ENCODE measurements at places on chromosomes 3 and 15. TPM values are rescaled to one million over a fixed set of nuclear protein-coding genes. Genes with fewer than 3 reads are reported as not detected.

Gene SEMA3G
- total RNA-seq: 0.66 TPM

Gene CILP
- 0.95 TPM for total RNA-seq

Gene CPN2
- not detected for total RNA-seq

Gene RCCD1
- total RNA-seq: 18.6 TPM

Gene ZKSCAN7
- 19.6 TPM for total RNA-seq

Gene CGNL1
- 36.4 TPM for total RNA-seq

Gene STRC
- total RNA-seq: 2.9 TPM

Gene CCDC174
- total RNA-seq: 25.5 TPM

Gene EPHB3
- 115 TPM for total RNA-seq

DNA sequence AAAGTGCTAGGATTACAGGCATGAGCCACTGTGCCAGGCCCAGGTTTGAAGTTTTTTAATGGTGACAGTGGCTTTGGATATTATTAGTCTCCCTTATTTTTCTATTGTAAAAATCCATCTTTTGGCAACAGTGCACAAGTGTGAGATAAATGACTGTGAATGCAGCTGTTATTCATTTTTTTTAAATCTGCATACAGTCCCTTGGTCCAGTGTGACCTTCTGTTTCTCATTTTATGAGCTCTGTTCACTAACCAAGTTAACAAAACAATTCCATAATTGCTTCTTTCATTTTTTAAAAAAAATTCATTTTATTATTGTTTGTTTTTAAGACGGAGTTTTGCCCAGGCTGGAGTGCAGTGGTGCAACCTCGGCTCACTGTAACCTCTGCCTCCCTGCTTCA is 381.8 kb downstream of the NAALADL2 start:
- DNase-seq: no peak

DNA sequence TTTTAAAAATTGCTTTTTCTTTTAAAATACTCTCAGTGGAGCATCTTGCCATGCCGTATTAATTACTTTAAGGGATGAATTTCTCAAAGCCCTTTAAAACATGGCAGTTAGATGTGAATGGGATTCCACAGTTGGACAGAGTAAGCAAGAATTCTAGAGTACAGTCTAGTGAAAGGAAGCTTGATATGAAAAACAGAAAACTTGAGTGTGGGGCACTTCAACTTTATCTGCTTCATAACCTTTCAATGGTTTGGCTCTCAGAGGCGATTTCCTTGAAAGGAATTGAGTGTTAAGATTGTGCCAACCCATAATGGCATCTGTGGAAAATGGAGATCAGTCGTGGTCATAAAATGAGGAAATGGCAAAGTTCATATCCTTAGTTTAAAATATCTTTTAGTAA is 127.7 kb upstream of the SAMMSON start:
- DNase-seq: no peak

DNA sequence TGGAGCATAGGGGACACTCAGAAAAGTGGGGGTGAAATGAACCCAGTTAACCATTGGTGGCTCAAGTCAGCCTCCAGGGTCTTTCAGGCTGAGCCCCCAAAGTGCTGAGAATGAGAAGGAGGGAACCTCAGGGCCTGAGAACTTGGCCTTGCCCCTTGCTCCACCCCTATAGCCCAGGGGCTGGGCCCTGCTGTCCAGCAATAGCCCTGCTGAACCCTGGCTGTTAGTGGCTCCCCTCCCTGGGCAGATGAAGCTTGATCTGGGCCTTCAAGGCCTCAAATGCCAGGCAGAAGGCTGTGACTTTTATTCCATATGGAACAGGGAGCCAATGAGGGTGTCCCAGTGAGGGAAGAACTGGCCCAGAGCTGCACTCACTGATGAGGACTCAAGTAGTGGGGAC is 16.2 kb downstream of the ADAMTS7 start:
- no peak for DNase-seq

- no peak for DNase-seq
These were observed 84.5 kb upstream of the C3orf80 start for GRCh38 chr3:160140756-160141155.

DNA sequence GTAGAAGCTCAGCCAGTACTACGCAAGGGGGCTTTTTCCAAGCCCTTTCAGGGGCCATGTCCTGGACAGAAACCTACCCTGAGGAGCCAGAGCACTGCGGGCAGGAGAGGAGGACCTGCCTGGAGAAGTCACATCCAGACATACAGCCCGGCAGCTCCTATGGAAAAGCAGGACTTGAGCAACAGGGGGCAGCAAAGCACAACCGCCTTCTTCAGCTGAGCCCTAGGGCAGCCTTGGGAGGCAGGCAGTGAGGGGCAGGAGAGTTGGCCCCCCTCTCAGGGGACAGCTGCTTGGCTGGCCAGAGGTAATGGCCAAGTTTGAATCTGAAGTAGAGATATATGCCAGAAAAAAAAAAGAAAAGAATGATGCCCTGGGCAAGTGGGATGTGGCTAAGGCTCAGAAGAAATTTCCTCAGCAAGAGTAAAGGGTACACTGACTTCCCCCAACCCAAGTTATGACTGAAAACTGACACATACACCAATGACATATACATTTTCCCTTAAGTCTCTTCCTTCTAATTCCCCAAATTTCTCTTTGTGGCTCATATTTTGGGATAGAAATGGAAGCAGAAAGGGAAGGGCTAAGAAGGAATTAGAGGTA is 56.9 kb downstream of the CYP19A1 start:
- no peak for DNase-seq

DNA sequence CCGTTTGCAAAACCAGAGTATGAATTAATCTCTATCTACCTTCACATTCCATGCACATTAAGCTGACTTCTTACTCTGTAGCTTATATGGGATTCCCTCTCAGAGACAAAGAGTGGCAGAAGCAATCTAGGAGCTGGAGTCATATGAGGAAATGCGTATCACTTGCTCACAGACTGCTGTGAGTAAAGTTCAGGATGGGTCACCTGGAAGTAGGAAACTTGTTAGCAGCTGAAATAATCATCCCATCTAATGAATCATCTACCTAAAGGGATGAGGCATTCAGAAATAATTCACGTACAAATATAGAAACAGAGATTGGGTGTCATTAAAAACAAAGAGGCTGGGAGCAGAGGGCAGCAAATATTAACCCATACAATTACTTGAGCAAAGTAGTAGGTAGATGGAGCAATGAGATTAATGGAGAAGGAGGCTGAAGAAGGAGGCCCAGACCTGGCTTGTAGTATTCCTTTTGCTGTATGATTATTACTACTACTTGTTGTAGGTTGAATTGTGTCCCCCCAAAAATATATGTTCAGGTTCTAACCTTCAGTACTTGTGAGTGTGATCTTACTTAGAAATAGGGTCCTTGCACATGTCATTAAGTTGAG is 866.3 kb downstream of the ROBO2 start:
- no peak for DNase-seq

- no peak for DNase-seq
These were observed 79.8 kb downstream of the ADAMTSL3 start for GRCh38 chr15:83733691-83734090.

DNA sequence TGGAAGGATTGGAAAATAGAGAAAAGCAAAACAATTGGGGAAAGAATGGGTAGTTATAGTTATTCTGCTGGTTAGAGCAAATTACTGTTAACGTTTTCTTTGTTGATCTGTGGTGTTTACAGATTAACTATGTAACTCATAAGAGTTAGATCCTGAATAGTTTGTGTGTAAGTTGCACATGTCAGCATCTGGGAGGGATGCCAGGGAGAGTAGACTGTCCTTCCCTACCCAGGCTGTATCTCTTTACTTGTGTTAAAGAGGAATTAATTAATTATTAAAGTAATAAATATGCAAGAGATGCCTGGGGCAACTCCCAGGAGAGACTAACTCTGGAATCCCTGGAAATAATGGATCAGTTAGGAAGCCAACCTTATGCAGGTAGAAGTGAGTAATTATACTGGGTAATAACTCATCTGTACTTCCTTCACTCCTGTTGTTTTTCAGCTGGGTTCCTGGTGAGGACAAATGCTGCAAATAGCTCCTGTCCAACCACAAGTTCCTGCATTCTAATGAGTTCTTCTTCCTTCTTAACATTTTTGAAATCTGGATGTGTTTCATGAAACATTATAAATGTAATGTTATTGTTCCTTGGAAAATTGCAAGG is 18.9 kb downstream of the GHRL start:
- DNase-seq: no peak

GRCh38 chr15:48928877-48929538 is 34.7 kb downstream of the SHC4 start:
- no peak for DNase-seq

GRCh38 chr3:56800832-56801661 is 702 bp downstream of the ARHGEF3 start:
- no peak for DNase-seq

GRCh38 chr15:94412979-94413746 is 181.8 kb downstream of the MCTP2 start:
- no peak for DNase-seq

DNA sequence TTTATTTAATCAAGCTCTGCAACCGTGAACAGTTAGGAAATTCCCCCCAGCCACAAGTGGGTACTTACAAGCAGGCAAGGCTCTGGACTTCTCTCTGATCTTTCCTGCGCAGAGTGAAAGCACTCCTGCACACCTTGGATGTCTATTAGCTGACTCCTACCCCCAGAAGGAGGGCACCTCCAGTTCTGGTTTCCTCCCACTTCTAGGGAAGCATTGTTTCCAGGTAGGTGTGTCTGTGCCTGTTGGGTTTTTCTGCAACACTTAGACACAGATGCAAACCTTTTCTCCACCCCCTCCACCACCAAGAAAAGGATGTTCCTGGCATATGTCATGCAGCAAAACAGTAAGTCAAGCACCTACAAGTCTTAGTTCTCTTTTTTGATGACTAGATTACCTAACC is at the start of gene ZBED2:
ZBED2 (minus strand) TSS at position 115 of the 400 bp plus-strand sequence. CDS start 1,145 bp downstream, outside the sequence.
- DNase-seq: no peak

DNA sequence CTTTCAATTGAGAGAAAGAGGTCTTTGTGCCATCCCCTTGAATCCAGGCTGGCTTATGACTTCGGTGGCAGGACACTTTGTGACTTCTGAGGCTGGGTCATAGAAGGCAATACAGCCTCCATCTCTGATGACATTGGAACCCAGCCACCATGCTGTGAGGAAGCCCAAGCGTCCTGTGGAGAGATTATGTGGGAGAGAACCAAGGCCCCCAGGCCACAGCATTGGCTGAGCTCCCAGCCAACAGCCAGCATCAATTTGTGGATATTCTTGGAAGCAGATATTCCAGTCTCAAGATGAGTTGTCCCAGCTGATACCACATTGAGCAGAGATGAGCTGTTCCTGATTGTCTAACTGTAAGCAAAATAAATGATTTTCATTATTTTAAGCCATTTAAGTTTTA is 12.7 kb upstream of the XIRP1 start:
- DNase-seq: no peak

DNA sequence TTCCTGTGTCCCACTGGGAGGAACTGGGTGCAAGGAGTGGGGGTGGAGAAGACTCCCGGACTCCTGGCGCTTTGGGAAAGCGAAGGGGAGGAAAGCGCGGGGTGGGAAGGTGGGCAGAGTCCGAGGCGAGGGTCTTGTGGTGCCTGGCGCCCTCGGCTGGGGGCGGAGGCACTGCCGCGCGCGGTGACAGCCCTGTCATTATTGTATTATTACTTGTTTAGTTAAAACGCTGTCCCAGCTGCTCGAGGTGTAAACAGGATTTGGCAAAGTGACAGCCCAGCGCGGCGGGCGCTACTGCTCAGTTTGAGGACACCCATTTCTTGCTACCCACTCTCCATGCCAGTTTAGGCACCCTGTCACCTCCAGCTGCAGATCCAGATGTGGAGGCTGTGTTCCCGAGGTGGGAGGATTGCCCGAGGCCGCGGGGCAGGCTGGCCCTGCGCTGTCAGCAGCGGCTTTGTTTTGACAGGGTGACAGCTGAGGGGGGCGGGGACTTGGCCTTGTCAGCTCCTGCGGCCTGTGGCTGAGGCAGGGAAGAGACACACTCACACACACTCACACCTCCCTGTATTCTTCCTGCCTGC is 1.0 kb downstream of the KAT2B start:
- no peak for DNase-seq

DNA sequence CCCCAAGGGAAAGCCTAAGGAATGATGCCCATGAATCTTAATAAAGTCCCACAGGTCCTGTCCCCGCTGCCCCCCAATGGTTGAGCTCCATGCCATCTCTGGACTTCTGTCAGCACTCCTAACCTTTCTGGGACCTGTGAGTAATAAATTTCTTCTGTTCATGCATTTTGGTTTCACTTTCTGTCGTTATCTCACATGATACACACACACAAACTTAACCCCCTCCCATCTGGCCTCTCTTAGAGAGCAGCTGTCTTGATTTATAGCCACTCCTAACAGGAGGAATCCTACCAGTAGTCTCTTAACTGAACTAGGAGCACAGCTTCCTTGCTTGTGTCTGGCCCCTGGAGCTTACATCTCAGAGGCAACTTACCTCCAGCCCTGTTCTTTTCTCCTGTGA is 82.7 kb upstream of the SELENOK start:
- no peak for DNase-seq

DNA sequence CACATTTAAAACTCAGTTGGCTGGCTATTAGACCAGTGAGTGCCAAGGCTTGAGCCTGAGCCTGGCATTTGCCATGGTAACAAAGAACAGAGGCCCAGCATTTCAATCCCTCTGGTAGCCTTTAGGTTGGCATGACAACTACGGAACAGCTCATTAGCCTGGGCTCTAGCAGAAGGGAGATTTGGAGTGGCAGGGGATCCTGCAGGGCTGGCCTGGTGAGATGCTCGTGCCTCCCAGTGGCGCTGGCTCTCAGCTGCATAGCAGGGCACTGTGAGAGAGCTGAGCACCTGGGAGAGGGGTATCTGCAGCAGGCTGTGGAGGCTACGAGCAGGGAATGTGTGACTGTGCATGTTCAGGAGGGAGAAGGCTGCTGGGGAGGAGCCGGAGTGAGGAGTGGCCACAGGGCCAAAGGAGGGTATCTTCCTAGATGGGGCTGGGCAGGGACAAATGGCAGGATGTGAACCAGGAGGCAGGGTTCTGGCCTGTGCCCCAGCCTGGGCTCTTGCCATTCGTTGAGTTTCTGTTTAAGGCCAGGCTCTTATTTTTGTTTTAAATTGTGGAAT is 5.6 kb upstream of the ABTB1 start:
- DNase-seq: peak; percentile 36

GRCh38 chr3:126490619-126491018 is 14.9 kb upstream of the ZXDC start:
- no peak for DNase-seq

DNA sequence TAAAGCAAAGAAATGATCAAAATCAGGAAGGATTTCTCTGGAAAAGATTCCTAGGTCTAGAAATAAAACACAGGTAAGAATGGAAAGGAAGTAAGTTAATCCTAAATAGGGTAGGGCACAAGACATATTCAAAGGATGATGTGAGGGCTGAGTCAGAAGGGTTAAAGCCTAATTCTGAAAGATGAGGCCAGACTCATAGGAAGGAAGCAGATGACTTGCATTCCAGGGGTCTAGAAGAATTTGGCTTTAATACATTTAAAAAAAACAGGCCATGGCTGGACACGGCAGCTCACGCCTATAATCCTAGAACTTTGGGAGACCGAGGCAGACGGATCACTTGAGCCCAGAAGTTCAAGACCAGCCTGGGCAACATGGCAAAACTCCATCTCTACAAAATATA is 3.2 kb downstream of the SSR3 start:
- DNase-seq: no peak
